Activated T-helper 17 cell treated with anti-CD3 and anti-CD28 coated beads, Interleukin-2, amount 50 U/mL, for 72 hours (primary cell): ENCODE measurements at places on chromosomes 7 and 10. TPM values are rescaled to one million over a fixed set of nuclear protein-coding genes. Genes with fewer than 3 reads are reported as not detected.

The MRLN gene
- total RNA-seq, result 0.74 TPM

The FAM25G gene
- not detected for total RNA-seq

The VIPR2 gene
- not detected for total RNA-seq

The RADIL gene
- 0.56 TPM for total RNA-seq

The MCMBP gene
- 61.2 TPM for total RNA-seq

The CYP3A4 gene
- not detected for total RNA-seq

The BUD31 gene
- 96.1 TPM for total RNA-seq

GRCh38 chr7:155874010-155874409 is 61.7 kb upstream of the SHH start:
- ATAC-seq, result no peak

- ATAC-seq, result no peak
These were observed 33.7 kb downstream of the CHST12 start for GRCh38 chr7:2437136-2437535.

GRCh38 chr10:70145166-70145665 is 1.3 kb downstream of the TYSND1 start:
- ATAC-seq, result peak; percentile 0
